NCI-H2081 (cell line): ENCODE measurements at places on chromosomes 3 and 15.

DNA sequence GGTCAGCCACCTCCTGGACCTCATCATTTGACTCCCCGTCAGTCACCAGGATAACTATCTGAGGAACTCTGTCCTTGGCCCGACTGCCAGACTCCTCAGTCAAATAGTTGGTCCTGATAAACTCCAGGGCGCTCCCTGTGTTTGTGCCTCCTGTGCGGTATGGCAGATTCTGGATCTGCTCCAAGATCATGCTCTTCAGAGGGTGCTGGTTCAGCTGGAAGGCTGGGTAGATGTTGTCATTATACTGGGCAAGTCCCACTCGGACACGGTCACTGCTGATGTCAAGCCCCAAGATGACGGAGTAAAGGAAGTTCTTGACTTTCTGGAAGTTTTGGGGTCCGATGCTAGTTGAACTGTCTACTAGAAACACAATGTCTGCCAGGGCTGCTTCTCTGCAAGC lies 31.1 kb upstream of the CAPN7 start:
- no peak for DNase-seq

DNA sequence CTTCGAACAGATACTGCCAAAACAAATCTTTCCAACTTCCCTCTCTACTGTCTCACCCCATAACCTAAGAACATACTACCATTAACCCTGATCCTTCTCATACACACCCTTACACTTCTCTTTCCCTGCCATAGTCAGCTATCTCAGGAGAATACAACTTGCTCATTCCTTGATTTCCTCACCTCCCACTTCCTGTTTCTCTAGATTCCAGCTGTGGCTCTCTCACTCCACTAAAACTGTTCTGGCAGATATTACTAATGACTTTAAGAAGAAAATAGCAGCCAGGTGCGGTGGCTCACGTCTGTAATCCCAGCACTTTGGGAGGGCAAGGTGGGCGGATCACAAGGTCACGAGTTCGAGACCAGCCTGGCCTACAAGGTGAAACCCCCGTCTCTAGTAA lies 4.6 kb downstream of the LSG1 start:
- no peak for DNase-seq

- DNase-seq: no peak
Measured at GRCh38 chr3:12235691-12236090, 53.2 kb upstream of the PPARG start.

- no peak for DNase-seq
Measured at GRCh38 chr3:65006300-65006739, 318.5 kb upstream of the ADAMTS9 start.

GRCh38 chr3:149374391-149374790 lies 3.1 kb downstream of the TM4SF1 start:
- DNase-seq: no peak

GRCh38 chr15:87322870-87323269 lies 933.7 kb downstream of the NTRK3 start:
- DNase-seq: no peak

- no peak for DNase-seq
Measured at GRCh38 chr3:72411126-72411525, 437.1 kb downstream of the SHQ1 start.
